ENCODE measurements at places on chromosomes 7 and 10. TPM values are rescaled to one million over a fixed set of nuclear protein-coding genes. Genes with fewer than 3 reads are reported as not detected.
A peak's percentile ranks its signal among the peaks of the same experiment; 100 is the strongest.

GRCh38 chr7:15313361-15313760, 248.5 kb downstream of the AGMO start:
- DNase-seq = no peak
- H3K4me3 ChIP-seq = no peak overlapping the region
- H3K36me3 ChIP-seq = no peaks in the 10 kb centered on the region
- no peak overlapping the region for H3K27ac ChIP-seq
- no peaks in the 10 kb centered on the region for H3K4me1 ChIP-seq
- H3K27me3 ChIP-seq = no peaks in the 10 kb centered on the region

AKR1C2 gene
- not detected for polyA plus RNA-seq

GRCh38 chr10:15451137-15452094, 80.3 kb upstream of the FAM171A1 start:
- no peak overlapping the region for H3K27ac ChIP-seq
- no peak for DNase-seq
- H3K4me3 ChIP-seq = no peak overlapping the region
- H3K4me1 ChIP-seq = no peaks in the 10 kb centered on the region
- no peaks in the 10 kb centered on the region for H3K27me3 ChIP-seq

- no peak overlapping the region for H3K4me3 ChIP-seq
- no peak overlapping the region for H3K27ac ChIP-seq
- H3K36me3 ChIP-seq = no peaks in the 10 kb centered on the region
- no peaks in the 10 kb centered on the region for H3K27me3 ChIP-seq
These were observed 745.2 kb downstream of the SUGCT start for GRCh38 chr7:40879941-40880543.

DNA sequence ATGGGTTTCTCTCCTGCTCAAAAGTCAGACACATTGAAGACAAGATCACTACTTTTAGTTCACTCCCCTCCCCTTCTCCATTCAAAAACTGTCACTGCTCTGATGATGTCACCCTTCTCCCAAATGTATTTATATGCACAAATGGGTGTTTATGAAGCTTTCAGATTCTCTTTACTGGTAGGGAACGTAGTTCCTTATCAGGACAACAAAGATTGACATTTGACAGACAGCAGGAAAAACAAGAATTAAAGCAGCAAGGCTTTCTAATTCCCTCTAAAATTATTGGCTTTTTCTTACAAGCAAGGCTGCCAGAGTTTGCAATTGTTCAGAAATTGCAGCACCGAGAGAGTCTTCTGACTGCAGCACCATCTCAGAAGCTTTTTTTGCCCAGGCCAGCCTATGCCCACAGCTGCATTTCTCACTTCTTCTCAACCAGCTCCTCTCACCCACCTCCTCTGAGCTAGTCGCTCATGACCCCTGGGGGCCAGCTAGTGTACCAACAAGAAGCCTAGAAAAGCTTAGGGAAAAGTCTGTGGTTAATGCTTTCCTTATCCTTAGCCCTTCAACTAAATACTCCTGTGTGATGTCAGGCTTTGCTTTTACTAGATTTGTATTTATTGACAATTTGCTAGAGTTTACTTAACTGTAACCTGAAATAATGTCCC, 265.1 kb downstream of the HTR7 start:
- H3K27me3 ChIP-seq = no peaks in the 10 kb centered on the region
- no peak overlapping the region for H3K27ac ChIP-seq
- no peaks in the 10 kb centered on the region for H3K36me3 ChIP-seq
- H3K4me1 ChIP-seq = no peaks in the 10 kb centered on the region
- peak; percentile 8 for DNase-seq

SLC26A5 gene
- polyA plus RNA-seq = not detected

DPYSL4 gene
- polyA plus RNA-seq = 0.10 TPM
